Sigmoid colon (tissue), 7 donors: ENCODE measurements at places on chromosomes 13 and 19. TPM values are rescaled to one million over a fixed set of nuclear protein-coding genes. Genes with fewer than 3 reads are reported as not detected.

OVOL3 gene
- not detected for polyA plus RNA-seq

TEKTIP1 gene
- polyA plus RNA-seq: 1.5 TPM

UQCRFS1 gene
- polyA plus RNA-seq: 148 TPM

ZSCAN4 gene
- not detected for polyA plus RNA-seq

CDX2 gene
- 168 TPM for polyA plus RNA-seq

SIGLECL1 gene
- polyA plus RNA-seq: not detected

DENND1C gene
- polyA plus RNA-seq: 1.8 TPM

SMG9 gene
- 8.4 TPM for polyA plus RNA-seq

ZNF442 gene
- 0.60 TPM for polyA plus RNA-seq

CCDC8 gene
- 0.69 TPM for polyA plus RNA-seq

CCDC194 gene
- polyA plus RNA-seq: not detected

VRK3 gene
- polyA plus RNA-seq: 51.6 TPM

- no peak for DNase-seq
These were observed 370.8 kb downstream of the MYO16 start for GRCh38 chr13:109000207-109000606.

DNA sequence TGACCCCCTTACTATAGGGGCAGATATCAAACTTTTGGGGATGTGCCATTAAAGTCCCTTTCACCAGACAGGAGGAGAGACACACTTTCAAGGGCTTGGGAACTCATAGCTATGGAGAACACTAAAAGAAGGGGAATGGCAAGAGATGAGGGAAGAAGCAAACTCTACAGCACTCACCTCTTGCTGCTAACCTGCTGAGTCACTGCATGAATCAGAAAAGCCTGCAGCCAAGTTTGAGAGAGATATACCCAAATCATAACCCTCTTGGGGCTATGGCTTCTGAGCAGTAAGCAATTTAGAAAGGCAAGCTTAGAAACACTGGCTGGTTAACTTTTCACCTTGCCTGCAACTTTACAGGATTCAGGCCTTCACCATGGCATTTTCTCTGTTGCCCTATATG lies 1028.0 kb downstream of the UQCRFS1 start:
- DNase-seq: no peak

- no peak for DNase-seq
These were observed 20.9 kb downstream of the CAPS start for GRCh38 chr19:5934774-5935472.

- no peak for DNase-seq
These were observed 139.4 kb downstream of the LHFPL6 start for GRCh38 chr13:39463611-39464010.

GRCh38 chr19:31952693-31953092 lies 392.7 kb upstream of the ZNF507 start:
- DNase-seq: no peak

DNA sequence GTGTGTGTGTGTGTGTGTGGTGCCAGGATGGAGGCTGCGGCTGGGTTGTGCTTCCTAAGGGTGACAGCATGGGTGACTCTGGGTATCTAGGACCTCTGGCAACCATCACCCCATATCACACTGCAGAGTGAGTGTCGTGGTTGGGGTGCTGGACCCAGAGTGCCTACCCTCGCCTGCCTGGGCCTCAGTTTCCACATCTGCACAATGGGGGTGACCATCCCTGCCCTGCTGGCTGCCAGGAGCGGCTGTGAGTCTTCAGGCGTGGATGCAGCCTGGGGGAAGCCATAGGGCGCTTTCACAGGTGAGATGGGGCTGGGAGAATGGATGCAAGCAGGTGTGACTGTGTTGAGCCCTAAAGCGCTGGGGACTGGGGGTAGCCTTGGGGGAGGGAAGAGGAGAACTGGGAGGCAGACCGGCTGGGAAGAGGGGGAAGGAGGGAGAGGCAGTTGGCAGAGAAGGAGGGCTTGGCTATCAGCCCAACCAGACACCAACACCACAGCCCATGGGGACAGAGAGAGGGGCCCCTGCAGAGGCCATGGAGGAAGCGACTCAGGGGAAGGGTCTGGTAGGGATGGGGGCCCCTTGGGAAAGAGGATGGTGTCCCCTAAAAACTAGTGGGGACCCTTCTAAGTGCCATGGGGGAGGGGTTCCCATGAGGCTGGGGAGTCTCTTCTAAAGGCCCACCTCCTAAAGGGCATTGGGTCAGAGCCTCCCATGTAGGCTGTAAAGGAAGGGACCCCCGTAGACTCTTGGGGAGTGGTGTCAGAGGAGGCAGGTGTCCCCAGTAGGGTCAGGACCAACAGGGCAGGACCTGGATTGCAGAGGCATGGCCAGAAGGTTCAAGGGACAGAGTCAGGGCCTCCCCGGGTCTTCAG lies 1.7 kb downstream of the PLPPR2 start:
- DNase-seq: no peak

DNA sequence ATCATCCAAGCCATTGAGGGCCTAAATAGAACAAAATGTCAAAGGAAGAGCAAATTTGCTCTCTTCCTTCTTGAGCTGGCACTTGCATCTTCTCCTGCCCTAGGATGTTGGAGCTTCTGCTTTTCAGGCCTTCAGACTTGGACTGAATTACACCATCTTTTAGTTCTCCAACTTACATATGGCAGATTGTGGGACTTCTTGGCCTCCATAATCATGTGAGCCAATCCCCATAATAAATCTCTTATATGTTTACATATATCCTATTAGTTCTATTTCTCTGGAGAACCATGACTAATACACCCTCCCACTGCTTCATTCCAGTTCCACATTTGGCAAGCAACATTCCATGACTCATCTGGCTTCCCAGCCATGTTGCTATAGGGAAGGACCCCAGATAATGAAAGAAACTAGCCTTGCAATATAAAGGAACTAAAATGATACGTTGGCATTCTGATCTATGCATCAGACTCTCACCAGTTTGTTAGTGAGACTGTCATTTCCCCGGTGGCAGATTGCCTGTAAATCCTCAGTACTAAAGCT lies 11.0 kb upstream of the ACOD1 start:
- DNase-seq: no peak

DNA sequence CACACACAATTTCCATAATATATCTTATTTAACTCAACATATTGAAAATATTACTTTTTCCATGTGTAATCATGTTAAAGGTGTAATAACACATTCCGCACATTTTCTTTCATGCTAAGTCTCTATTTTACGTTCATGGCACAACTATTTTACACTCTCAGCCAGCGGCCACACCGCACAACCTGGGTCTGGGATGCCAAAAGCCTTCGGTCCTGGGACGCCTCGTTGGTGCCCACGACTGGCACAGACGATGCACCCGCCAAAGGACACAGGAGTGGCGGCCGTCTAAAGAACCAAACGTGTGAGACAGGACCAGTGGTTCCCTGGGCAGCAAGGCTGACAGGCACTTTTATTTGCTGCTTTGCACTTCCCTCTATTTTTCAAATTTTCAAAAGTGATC lies 10.0 kb upstream of the PROZ start:
- no peak for DNase-seq

DNA sequence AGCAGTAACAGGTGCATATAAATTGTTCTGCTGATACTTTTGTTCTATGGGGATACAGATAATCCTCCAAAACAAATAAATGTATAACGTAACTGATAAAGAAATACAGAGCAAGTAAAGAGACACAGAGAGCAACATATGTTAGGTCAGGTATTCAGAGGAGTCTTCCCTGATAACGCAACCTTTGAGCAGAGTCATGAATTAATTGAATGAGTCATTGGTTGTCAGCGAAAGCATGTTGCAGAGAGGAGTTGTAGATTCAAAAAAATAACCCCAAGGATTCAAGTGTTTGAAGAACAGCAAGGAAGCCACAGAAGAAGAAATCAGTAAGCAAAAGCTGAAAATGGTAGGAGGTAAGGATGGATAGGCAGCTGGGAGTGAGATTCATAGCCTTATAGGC lies 245.2 kb downstream of the TBC1D4 start:
- no peak for DNase-seq

DNA sequence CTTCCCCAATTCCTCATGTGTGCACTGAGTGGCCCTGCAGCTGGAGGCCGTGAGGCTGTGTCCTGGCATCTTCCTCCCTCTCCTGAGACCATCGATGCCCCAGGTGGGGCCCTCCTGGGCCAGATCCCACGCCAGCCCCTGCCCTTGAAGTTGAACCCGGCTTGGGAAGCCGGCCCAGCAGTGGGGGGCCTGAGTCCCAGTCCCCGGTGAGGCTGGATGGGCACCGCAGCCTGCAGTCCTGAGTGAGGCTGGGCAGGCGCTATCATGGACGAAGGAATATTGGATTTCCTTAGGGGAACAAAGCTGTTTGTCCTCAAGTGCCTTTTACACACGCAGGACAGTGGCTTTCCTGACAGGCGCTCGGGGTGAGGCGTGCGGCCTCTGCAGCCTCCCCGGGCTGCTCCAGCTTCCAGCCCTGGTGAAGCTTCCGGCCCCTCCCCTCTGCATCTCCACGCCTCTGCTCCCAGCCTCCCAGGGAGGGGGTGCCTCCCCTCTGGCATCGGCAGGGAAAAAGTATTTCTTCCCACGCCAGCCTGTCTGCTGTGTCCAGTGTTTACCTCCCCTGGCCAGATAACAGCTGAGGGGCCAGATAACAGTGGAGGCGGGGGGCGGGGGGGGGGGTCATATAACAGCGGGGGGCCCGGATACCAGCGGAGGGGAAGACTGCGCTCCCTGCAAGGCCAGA lies 159.5 kb downstream of the KDM4B start:
- peak; percentile 85 for DNase-seq

DNA sequence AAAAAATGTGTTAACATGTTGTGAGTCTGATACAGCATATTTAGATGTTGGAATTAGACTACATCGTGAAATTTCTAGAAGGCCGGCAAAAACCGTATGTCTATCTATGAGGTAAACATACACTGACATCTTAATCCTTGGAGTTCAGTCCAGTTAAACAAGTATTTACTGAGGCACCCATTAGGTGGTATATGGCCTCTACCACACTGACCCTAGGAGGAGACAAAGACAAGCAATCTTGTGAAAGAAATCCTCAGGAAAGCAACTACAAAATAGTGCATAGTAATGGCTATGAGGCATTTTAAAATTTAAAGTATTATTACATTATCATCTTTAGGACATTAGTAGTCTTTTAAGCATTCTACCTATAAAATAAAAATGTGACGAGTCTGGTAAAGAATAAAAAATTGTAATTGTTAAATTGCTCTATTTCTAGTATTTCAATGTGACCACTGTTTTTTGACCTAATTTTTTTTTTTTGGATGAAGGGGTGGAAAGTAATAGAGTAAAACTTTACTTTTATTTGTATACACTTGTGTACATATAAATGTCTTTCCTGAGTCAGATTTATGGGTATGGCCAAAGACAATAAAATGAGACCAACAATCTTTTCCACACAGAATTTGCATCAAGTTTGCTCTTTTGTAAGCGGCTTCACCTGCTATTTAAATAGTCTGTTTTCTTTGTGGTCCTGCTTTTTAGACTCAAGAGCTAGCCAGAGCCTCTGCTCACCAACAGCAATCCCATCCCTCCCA lies 50.5 kb downstream of the KATNAL1 start:
- DNase-seq: no peak

GRCh38 chr13:112821340-112822055 lies 131.7 kb downstream of the ATP11A start:
- DNase-seq: peak; percentile 36

DNA sequence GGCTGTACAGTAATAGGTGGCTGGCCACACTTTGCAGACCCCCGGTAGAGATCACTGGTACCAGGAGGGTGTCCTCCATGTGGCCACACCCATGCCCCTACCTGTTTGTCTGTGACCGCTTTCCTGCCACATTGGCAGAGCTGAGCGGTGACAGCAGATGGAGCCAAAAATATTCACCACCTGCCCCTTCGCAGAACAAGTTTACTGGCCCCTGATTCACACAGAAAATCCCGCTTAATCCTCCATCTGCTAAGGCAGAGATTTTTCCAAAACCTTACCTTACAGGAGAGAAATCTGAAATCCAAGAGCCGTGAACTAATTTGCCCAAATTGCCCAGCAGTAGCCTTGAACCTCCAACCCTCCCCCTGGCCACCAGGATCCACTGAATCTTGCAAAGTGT lies 52.1 kb downstream of the MYO9B start:
- DNase-seq: no peak

GRCh38 chr19:50518091-50519005 lies 4.6 kb upstream of the ASPDH start:
- DNase-seq: no peak

DNA sequence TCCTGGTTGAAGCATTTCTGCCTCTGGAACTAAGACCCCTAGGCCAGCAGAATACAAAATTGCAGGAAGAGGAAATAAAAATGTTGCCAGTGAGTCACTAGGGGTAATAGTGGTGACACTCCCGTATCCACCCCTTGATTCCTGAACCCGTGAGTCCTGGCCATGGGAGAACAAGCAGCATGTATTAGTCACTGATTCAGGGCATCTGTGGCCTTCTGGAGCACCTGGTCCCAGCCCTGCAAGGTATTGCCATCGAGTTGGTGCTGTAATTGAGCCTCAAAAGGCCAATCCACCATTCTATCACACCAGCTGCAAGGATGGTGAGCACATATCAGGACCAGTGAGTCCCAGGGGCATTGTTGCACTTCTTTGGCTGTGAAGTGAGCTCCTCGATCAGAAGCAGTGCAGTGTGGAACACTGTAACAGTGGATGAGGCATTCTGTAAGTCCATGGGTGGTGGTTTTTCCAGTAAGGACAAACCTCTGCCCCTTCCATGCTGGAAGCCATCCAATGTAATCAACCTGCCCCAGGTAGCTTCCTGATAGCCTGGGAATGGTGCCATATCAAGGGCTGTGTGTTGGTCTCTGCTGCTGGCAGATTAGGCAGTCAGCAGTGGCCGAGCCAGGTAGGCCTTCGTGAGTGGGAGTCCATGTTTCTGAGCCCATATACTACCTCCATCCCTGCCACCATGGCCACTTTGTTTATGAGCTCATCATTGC lies 39.6 kb downstream of the C1QTNF9 start:
- DNase-seq: no peak

- DNase-seq: no peak
These were observed 142.5 kb upstream of the TRPC4 start for GRCh38 chr13:38012096-38012495.

DNA sequence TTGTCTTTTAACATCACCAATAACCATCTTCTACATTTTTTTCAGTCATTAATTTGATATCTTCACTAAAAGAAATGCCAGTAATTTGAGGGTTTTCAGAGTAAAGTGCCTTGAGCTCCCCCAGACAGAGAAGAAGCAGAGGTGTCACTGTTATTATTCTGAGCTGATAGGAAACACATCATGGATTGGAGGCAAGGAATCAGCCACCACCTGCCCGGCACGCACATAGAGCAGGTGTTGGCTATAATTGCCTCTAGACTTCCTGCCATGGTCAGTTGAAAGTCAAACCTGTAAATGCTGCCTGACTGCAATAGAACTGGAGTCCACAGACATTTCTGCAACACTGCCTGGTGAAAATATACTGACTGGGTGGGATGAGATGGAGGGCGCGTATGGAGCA lies 776.6 kb downstream of the UQCRFS1 start:
- no peak for DNase-seq

DNA sequence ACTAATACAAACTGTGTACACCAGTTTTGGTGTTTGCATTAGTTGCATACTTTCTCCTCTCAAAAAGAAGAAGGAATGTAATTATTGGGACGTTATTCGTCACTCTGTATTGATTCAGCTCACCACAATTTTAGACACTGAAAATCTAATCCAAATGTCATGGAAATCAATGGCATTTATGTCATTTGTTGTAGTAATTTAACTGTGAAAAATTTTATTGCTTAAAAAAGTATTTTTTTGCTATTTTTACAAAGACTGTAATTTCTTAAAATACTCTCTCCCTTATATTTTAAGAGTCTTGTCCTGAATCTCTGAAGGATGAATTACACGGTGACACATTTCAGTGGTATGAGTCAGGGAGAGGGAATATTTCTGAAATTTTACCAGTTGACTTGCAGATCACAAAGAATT lies 2117.6 kb downstream of the PCDH9 start:
- no peak for DNase-seq

GRCh38 chr19:38441657-38442348 lies 8.3 kb downstream of the RYR1 start:
- DNase-seq: no peak
